ENCODE measurements at places on chromosomes 4 and X.

DNA sequence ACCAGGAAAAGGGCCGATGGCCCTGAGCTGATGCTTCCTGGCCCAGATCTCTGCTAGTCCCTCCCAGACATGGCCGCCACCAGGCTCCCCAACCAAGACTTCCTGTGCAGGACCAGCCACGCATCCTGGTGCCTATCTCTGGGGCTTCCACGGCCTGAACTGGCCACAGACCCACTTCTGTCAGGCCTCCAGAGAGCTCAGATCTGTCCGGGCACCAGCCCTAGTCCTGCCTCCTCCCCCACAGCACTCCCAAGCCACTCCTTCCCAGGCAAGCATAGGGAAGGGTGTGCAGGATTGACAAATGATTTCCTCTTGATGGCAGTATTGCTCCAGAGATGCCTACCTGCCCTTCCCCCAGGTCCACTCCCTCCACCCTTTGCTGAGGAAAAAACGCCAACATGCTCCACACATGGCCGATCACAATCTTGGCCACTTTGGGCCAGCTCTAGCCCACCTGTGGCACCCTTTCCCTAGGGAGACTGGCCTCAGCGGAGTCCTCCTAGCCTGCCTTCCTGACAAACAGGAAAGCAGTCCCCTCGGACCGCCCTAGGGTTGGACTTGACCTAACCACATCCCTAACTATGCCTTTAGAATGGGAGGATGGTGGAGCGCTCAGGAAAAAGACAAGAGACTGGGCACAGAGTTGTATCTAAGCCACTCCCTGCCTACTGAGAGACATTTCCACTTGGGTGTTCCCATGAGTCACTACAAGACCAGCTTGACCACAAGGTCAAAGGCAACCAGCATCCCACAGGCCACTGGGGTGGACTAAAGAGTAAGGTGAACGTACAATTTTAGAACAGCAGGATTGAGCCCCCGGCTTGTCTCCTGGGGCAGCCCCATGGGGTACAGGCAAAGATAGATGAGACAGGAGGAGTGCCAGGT lies 277.5 kb upstream of the AGTR2 start:
- H3K36me3 ChIP-seq: no peaks in the 10 kb centered on the region
- H3K27ac ChIP-seq: no peak overlapping the region
- H3K4me1 ChIP-seq: no peaks in the 10 kb centered on the region
- H3K4me3 ChIP-seq: no peak overlapping the region

DNA sequence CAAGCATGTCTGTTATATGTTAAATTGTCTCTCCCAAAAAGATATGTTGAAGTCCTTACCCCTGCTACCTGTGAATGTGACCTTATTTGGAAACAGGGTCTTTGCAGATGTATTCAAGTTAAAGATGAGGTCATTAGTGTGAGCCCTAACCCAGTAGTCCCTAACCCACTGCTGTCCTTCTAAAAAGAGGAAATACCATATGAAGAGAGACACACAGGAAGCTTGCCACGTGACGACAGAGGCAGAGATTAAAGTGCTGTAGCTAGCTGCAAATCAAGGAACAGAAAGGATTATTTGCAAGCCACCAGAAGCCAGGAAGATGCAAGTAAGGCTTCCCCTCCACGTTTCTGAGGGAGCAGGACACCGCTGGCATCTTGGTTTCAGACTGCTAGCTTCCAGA lies 150.1 kb downstream of the HNRNPD start:
- no peak overlapping the region for H3K4me3 ChIP-seq
- no peaks in the 10 kb centered on the region for H3K27me3 ChIP-seq
- H3K36me3 ChIP-seq: no peaks in the 10 kb centered on the region
- no peak for DNase-seq

- H3K27ac ChIP-seq: no peak overlapping the region
- H3K27me3 ChIP-seq: no peaks in the 10 kb centered on the region
- H3K4me1 ChIP-seq: no peaks in the 10 kb centered on the region
- H3K4me3 ChIP-seq: no peak overlapping the region
- no peaks in the 10 kb centered on the region for H3K36me3 ChIP-seq
- no peak for DNase-seq
These were observed 1328.7 kb downstream of the ADGRL3 start for GRCh38 chr4:62528874-62529273.

DNA sequence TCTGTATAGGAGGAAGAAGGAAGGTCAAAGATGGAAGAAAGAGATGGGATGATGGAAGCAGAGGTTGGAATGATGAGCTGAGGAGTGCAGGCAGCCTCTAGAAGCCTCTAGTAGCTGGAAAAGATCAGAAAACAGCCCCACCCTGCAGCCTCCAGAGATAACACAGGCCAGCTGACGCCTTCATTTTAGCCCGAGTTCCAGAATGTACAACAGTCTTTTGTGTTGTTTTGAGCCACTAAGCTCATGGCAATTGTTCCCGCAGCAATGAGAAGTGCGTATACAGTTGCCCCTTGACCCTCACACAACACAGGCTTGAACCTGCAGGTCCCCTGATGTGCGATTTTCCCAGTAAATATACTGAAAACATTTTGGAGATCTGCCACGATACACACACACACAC lies 72.0 kb downstream of the WFS1 start:
- no peaks in the 10 kb centered on the region for H3K36me3 ChIP-seq
- H3K27me3 ChIP-seq: no peaks in the 10 kb centered on the region
- DNase-seq: no peak
- H3K27ac ChIP-seq: no peak overlapping the region
- H3K4me1 ChIP-seq: no peaks in the 10 kb centered on the region
- no peak overlapping the region for H3K4me3 ChIP-seq

DNA sequence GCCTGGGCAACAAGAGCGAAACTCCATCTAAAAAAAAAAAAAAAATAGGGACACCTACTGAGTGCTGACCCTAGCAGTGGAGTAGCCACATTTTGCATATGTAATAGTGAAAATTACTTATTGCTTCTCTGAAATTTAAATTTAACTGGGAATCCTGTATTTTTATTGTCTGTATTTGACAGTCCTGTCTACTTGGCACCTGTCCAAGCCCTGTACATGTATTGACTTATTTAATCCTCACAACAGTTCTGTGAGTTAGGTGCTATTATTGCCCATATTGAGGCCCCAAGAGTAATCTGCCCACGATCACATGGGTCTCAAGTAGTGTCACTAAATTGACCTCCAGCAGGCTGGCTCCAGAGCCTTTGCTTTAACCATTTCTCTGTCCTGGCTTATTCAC lies 81.6 kb downstream of the WDR19 start:
- no peak overlapping the region for H3K4me3 ChIP-seq
- H3K27me3 ChIP-seq: no peaks in the 10 kb centered on the region
- no peaks in the 10 kb centered on the region for H3K4me1 ChIP-seq
- no peak overlapping the region for H3K27ac ChIP-seq
- no peak for DNase-seq

- H3K27me3 ChIP-seq: no peaks in the 10 kb centered on the region
- no peaks in the 10 kb centered on the region for H3K4me1 ChIP-seq
- no peaks in the 10 kb centered on the region for H3K36me3 ChIP-seq
- DNase-seq: no peak
- no peak overlapping the region for H3K27ac ChIP-seq
- no peak overlapping the region for H3K4me3 ChIP-seq
These were observed 912.6 kb upstream of the LCORL start for GRCh38 chr4:18934197-18934596.

DNA sequence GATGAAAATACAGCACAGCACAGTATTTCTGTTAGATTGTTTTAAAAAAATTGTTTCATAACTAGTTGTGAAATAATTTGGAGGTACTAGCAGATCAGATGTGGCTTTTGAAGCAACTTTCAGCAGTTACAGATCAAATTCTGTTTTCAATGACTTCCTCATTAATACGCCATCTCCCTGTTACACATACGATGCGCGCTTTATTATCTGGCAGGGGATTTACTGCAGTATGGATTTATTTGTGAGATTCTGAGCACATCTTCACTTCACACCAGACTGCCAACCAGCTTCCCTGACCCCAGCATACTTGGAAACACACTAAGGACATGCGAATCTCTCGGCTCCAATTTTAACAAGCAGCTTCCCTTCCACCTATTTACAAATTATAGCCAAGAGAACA lies 235.5 kb upstream of the DIAPH2 start:
- H3K27me3 ChIP-seq: no peaks in the 10 kb centered on the region
- no peak overlapping the region for H3K4me3 ChIP-seq
- no peaks in the 10 kb centered on the region for H3K4me1 ChIP-seq
- no peak overlapping the region for H3K27ac ChIP-seq

DNA sequence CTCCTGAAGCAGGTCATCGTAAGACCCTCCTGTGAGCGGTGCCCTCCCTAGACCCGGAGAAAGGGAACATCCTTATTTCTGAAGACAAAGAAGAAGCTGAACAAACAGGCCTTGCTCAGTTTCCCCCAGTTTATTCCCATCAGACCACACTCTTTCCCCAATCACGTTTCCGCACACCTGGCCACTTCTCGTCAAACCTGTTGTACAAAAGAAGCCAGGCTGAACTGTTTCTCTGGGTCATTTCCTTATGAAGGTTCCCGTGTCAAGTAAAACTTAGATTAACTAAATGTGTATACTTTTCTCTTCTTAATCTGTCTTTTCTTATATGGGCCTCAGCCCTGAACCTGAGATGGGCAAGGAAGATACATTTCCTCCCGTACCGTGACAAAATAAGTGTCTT lies 111.6 kb upstream of the ENPP6 start:
- no peak for DNase-seq
- H3K4me1 ChIP-seq: no peaks in the 10 kb centered on the region
- H3K27ac ChIP-seq: no peak overlapping the region
- no peaks in the 10 kb centered on the region for H3K27me3 ChIP-seq
- no peak overlapping the region for H3K4me3 ChIP-seq
- no peaks in the 10 kb centered on the region for H3K36me3 ChIP-seq

DNA sequence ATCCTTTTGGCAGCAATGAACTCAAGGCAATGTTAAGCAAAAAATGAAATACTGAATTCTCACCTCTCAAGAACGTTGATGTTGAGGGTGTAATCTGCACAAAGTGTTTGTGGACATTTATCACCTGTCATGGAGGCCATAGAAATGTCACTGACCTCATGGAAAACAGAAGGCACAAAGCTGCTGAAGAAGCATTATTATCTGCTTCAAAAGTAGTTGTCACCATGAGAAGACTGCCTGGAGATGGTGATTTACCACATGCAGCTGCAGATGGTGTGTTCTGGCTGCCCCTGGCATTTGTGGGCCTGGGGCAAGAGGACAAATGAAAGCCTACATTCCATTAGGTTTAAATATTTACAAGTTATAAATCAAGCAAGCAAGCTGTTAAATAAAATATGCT lies 116.8 kb upstream of the RPS6KA3 start:
- no peak for DNase-seq
- peaks cover 9% of the 10 kb centered on the region for H3K27me3 ChIP-seq
- no peak overlapping the region for H3K27ac ChIP-seq
- no peak overlapping the region for H3K4me3 ChIP-seq

DNA sequence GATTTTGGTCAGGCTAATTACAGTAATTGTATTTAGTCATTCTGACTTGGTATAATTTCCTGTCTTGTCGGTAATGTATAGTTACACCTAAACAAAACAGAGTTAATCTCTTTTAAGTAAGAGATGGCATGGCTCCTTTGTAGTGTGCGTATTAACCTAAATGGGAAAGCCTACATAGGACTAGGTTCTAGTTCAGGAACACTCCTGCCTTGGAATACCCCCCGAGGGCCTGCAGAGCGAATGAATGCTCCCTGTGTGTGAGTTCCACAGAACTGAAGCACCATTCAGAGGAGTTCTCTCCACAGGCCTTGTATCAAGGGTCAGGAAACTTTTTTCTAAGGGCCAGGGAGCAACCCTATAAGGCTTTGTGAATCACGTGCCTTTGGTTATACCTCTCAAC lies 44.9 kb upstream of the STIM2 start:
- H3K4me3 ChIP-seq: no peak overlapping the region
- no peak overlapping the region for H3K27ac ChIP-seq
- H3K36me3 ChIP-seq: no peaks in the 10 kb centered on the region
- no peaks in the 10 kb centered on the region for H3K27me3 ChIP-seq

- no peaks in the 10 kb centered on the region for H3K27me3 ChIP-seq
- DNase-seq: peak; percentile 16
- H3K27ac ChIP-seq: peak overlapping the region; percentile 1
- H3K4me1 ChIP-seq: no peaks in the 10 kb centered on the region
- peak overlapping the region; percentile 2 for H3K4me3 ChIP-seq
- no peaks in the 10 kb centered on the region for H3K36me3 ChIP-seq
These were observed 183.7 kb downstream of the SPATA18 start for GRCh38 chr4:52234561-52235440.
